AG09309 (cell line): ENCODE measurements at places on chromosomes 12 and 14.

DNA sequence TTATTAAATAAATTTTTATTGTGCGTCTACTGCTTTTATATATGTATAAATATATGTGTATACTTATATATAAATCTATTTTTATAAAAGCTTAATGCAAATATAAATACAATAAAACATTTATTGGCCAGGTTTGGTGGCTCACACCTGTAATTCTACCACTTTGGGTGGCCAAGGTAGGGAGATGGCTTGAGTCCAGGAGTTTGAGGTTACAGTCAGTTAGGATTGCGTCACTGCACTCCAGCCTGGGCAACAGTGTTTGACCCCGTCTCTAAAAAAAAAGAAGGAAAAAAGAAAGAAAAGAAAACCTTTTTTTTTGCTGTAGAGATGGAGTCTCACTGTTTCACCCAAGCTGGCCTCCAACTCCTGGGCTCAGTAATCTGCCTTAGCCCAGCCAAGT is 20.9 kb downstream of the ACTR6 start:
- no peak for DNase-seq

GRCh38 chr12:131222329-131223139 is 268.8 kb downstream of the ADGRD1 start:
- no peak for DNase-seq

- no peak for DNase-seq
Measured at GRCh38 chr12:88896958-88897357, 316.7 kb upstream of the KITLG start.

- no peak for DNase-seq
Measured at GRCh38 chr12:118377884-118378470, 1.6 kb downstream of the SUDS3 start.

GRCh38 chr12:82838131-82838551 is 151.4 kb downstream of the TMTC2 start:
- no peak for DNase-seq

- no peak for DNase-seq
Measured at GRCh38 chr12:3191450-3191849, 114.3 kb downstream of the TSPAN9 start.

DNA sequence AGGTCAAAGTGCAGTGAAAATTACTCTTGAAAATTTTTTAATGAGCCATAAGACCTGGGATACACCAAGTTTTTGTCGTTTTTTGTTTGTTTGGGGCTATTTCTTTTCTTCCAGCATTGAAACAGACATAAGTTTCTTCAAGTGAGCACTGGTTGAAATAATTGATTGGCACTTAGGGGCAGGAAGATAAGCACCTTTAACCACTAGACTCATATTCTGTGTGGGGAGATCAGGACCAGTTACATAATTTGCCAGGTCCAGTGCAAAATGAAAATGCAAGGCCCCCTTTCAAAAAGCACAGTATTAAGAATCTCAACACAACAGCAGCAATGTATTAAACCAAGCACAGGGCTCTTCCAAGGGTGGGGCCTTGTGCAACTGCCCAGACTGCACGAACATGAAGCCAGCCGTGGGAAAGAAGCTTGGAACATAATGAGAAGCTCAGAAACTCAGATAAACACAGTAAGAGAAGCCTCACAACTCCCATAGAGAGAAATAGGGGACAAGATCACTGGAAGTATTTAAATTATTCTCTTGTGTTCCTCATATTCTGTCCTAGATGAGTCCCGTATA is 3.2 kb upstream of the TCP11L2 start:
- DNase-seq, result peak; percentile 34
